ENCODE measurements at places on chromosomes 16 and 17.

GRCh38 chr16:526181-527014 is 1.1 kb upstream of the CAPN15 start:
- no peak for DNase-seq

GRCh38 chr16:70688246-70688742 is 2.4 kb upstream of the MTSS2 start:
- no peak for DNase-seq

GRCh38 chr17:29379084-29379991 is 10.8 kb upstream of the TAOK1 start:
- no peak for DNase-seq

GRCh38 chr17:21240369-21241055 is 12.7 kb downstream of the NATD1 start:
- DNase-seq, result no peak

- no peak for DNase-seq
Measured at GRCh38 chr17:44921122-44921882, 6.0 kb upstream of the GFAP start.

- DNase-seq, result no peak
Measured at GRCh38 chr17:73431401-73432205, 119.8 kb upstream of the CDC42EP4 start.

GRCh38 chr16:10765772-10766171 is 22.1 kb downstream of the NUBP1 start:
- DNase-seq, result no peak

Measured in activated CD4-positive, alpha-beta T cell treated with anti-CD3 and anti-CD28 coated beads, Interleukin-2, amount 50 U/mL, for 1 hour (primary cell).